AG20443 (cell line): ENCODE measurements at places on chromosomes 11 and 22.

DNA sequence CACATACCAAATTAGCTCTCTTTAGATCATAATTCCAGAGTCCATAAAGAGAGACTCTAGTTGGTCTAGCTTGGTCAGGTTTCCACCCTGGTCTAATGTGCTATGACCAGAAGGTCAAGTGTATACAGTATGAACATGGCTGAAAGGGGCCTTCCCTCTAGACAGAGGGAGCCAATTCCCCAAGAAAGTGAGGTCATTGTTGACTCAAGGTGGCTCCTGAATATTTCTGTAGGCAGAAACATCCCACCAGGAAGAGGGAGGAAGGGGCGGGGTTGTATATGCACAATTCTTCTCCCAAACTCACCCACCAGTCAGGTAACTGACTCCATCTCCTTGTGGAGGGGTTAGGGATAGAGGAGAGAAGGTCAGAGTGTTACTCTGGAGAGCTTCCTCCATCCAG is 281.8 kb upstream of the PLET1 start:
- DNase-seq, result no peak

DNA sequence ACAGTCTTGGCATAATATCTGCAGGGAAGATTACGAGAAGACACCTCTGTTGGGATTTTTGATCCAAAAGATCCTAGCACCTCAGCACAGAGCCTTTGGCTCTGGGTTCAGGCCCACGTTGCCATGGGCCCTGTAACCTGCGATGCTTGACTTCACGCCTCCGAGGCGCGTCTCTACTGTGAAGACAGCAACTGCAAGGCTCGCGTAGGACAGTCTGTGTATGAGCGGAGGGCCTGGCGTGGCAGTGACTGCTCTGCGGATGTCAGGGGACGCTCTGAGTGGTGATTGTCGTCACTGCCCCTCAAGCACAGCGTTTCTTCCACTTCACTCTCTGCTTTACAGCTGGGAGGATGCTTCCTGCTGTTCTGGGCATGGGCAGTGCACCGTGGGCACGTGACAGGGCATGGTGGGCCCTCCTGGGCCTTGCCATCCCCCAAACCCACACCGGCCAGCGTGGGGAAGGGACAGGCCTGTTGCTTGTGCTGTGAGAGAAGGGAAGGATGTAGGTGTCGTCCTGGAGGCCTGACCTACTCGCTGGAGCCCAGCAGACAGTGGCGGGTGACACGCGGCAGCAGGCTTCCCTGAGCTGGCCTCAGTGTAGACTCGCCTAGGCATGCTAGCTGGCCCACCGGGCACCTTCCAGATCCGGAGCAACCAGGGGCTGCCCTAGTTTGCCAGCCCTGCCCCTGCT is 26.5 kb downstream of the GLB1L2 start:
- no peak for DNase-seq

- no peak for DNase-seq
Observed at GRCh38 chr22:38213319-38213989, 11.7 kb downstream of the MAFF start.

DNA sequence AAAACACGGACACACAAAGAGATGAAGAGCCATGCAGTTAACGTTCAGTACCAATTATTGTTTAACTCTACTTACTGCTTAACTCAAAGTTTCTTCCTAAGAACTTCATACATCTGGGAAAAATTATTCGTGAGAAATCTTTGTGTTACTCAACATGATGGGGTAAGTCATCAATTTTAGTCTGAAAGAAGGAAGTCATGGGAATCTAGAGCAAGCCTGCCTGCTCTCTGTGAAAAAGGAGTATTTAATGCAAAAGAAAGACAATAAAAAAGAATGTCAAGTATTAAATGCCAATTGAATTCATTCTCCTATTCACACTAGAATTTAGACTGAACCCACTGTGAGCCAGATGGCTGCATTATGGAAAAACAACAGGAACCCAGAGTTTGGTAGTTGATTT is 16.0 kb downstream of the TMEM123 start:
- peak; percentile 71 for DNase-seq

DNA sequence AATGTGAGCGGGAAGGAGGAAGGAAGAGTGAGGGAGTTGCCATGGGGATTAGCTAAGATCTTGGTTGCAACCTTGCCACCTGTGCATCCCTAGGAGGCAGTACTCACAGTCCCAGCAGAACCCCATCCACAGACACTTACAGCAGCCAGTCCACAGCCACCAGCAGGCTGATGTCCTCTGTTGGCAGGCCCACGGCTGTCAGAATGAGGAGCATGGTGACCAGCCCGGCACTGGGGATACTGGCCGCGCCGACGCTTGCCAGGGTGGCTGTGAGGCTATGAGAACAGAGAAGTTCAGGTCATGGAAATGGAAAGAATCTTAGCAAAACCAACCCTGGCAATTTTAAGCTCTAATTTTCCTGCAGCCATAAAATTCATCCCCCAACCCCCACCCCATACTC is 138.6 kb downstream of the SLC1A2 start:
- no peak for DNase-seq

DNA sequence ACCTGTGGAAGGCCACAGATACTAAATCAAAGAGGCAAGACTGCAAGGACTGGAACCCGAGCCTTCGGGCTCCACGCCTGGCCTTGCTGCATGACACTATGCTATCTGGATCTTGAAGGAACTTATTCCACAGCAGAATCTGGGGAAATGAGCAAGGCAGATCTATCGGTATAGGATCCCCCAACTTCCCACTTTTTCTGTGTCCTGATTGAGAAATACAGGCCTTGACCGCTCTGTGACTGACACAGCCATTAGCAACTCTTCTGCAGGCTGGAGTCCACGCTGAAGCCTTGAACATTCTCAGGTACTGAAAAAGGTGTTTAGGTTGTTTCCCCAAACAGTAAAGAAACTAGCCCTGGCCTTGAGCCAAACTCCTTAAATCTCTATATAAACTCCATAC is 241.2 kb upstream of the NARS2 start:
- no peak for DNase-seq

DNA sequence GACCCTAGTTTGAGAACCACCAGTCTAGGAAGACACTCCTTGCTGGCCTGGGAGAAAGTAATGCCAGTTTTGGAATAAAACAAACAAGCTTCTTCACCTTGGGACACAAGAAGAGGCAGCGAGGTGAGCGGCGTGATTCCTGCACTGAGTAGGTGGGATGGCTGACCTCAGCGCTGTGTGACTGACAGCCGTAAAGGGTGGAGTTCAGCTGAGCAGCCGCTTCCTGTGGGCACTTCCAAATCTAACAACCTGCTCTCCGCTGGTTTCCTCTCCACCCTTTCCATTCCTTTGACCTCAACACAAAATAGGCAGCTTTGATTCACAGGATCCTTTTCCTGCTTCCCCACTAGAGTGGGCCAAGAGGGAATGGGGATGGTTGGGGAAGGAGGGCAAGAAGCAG is 45.8 kb downstream of the PC start:
- no peak for DNase-seq

DNA sequence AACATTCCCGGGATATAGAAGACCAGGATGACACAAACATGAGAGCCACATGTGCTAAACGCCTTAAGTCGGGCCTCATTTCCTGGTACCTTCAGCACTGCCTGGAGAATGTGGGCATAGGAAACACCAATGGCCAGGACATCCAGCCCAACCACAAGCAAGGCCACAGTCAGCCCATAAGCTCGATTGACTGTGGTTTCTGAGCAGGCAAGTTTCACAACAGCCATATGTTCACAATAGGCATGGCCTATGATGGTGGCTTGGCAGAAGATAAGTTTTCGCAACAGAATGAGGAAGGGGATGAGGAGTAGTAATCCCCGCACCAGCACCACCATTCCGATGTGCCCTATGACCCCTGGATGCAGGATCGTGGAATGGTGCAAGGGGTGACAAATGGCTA is 26.9 kb upstream of the OR56A1 start:
- DNase-seq, result no peak

GRCh38 chr11:62592146-62592815 is 958 bp upstream of the TUT1 start:
- DNase-seq, result no peak

- no peak for DNase-seq
Observed at GRCh38 chr11:115279813-115280761, 224.1 kb downstream of the CADM1 start.

- no peak for DNase-seq
Observed at GRCh38 chr11:71329786-71330185, 77.4 kb upstream of the SHANK2 start.

DNA sequence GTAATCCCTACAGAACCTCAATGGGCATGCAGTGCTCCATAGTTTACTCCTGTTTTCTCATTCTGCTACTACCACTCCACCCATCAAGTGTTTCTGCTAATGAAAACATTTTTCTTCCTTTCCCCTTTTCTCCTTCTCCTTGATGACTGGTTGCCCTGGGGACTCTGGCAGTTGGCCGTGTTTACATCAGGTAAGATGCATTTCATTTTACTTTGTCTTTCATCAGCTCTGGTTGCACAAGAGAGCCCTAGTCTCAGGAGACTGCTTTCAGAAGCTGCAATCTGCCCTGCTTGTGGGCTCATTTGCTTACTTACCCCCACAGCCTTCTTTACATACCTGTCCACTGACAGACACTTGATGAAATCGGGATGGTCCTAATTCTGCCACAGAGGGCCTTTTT is 19.6 kb upstream of the LIMK2 start:
- no peak for DNase-seq

DNA sequence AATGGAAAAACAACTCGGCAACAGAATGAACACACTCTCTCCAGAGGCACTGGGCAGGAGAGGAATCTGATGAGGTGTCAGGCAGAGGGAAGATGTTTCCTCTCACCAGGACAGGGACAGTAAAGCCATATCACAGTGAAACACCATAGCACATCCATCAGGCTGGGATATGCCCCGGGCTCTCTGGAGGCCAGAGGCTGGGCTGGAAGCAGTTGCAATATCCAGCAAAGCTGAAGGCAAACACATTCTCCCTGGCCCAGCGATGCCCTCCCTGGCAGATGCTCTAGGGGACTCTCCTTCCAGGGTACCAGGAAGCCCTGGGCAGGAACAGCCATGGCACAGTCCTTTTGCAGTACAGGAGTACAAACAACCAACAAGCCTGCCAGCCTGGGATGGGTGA is 11.1 kb downstream of the RSPH14 start:
- DNase-seq, result no peak

DNA sequence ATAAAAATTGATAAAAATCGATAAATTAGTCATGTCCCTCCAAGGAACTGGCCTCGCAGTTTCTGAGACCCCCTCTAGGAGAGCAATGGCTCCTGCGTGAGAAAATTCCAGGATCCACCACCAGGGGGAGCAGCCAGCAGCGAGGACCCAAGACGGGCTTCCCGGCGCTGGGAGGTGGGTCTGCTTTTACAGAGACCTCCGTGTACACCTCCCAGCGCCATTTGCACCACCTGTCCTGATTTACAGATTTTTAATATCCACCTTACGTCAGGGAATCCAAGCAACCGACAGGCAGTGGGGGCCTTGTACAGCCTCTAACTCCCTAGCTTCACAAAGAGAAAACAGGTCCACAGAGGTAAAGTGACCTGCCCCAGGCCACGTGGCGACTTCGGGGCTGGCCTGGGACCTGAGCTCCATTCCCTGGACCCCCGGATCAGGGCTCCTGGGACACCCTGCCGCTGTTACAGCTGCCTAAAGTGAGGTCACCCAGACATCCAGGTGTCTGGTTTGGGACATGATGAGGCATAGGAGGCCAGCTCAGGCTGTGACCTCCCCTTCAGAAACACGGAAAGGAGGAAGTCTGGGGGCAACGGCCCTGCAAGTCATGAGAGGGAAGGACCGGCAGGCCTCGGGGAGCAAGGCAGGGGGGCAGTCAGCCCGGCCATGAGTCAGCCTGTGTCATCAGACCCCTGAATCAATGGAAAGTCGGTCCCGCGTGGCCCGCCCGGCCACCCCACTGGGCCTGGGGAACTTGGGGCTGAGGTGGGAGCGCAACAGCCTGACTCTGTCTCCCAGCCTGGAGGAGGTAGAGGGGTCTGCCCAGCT is 3.5 kb downstream of the OSM start:
- DNase-seq, result peak; percentile 80

- no peak for DNase-seq
Observed at GRCh38 chr11:75240311-75241035, at the start of gene TPBGL. Gene TPBGL (plus strand): TSS chr11:75240774. CDS start chr11:75241050, 276 bp downstream.

- DNase-seq, result no peak
Observed at GRCh38 chr11:23100726-23101125, 240.5 kb upstream of the CCDC179 start.

DNA sequence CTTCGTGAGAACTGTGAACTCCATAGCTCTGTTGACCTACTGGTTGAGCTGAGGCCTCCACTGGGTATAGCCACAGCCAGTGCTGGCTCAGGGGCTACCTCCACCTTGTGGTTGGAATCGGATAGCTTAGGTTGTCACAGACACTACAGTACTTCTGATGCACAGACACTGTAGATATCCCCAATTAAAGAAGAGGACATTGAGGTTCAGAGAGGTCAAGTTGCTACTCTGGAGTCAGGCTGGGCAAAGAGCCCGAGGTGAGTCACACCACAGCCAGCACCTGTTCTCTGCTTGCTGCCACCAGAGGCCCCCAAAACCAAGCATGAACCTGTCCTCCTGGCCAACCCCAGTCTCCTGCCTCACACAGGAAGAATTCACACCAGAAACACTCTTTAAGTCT is 5.4 kb downstream of the UFD1 start:
- no peak for DNase-seq

- DNase-seq, result no peak
Observed at GRCh38 chr22:40450616-40451015, 80.2 kb downstream of the SGSM3 start.
